ENCODE measurements at places on chromosomes 7 and 10. TPM values are rescaled to one million over a fixed set of nuclear protein-coding genes. Genes with fewer than 3 reads are reported as not detected.

TAS2R4 gene
- 3.1 TPM for total RNA-seq

DYDC2 gene
- 2.4 TPM for total RNA-seq

OR9A2 gene
- total RNA-seq = 0.64 TPM

GNG11 gene
- total RNA-seq = 4.0 TPM

TMEM270 gene
- total RNA-seq = not detected

PTPN20 gene
- total RNA-seq = 5.2 TPM

SCART1 gene
- 1.4 TPM for total RNA-seq

CYP3A4 gene
- 7.8 TPM for total RNA-seq

PLXNA4 gene
- total RNA-seq = 5.4 TPM

COL1A2 gene
- 70.9 TPM for total RNA-seq

UPK3B gene
- total RNA-seq = 6.0 TPM

INTS1 gene
- total RNA-seq = 45.7 TPM

FBXL13 gene
- total RNA-seq = 0.73 TPM

CC2D2B gene
- 0.72 TPM for total RNA-seq

TIMM23 gene
- total RNA-seq = 50.4 TPM

SLC13A1 gene
- not detected for total RNA-seq

GTPBP10 gene
- total RNA-seq = 10.5 TPM

VIPR2 gene
- 0.59 TPM for total RNA-seq

ADAMTS14 gene
- 0.15 TPM for total RNA-seq

CPN1 gene
- total RNA-seq = not detected

GET4 gene
- 58.2 TPM for total RNA-seq

NKX2-3 gene
- not detected for total RNA-seq

VWC2 gene
- total RNA-seq = 0.17 TPM

TSPAN12 gene
- 3.4 TPM for total RNA-seq

All from suprapubic skin (tissue), 4 donors.